Trophoblast cell (in vitro differentiated cells and primary cell): ENCODE measurements at places on chromosomes 7 and 10.

DNA sequence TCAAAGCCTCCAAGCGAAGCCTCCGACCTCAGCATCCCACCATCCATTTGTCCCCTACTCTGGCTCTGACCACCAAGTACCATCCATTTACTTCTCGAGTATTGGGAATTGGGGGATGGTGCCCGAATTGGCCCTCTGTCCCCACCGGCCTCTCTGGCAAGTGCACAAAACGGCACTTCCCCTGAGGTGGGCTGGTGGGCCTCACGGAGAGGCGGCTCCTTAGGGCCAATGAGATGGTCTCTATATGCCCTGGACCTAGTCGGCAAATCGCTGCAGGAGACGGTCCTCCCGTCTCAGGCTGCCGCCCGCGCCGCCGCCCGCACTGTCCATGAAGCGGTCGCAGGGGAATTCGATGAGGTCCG, 2.8 kb downstream of the TRIL start:
- no peak for DNase-seq

GRCh38 chr10:14244801-14245211, 85.9 kb downstream of the FRMD4A start:
- DNase-seq = peak; percentile 71

DNA sequence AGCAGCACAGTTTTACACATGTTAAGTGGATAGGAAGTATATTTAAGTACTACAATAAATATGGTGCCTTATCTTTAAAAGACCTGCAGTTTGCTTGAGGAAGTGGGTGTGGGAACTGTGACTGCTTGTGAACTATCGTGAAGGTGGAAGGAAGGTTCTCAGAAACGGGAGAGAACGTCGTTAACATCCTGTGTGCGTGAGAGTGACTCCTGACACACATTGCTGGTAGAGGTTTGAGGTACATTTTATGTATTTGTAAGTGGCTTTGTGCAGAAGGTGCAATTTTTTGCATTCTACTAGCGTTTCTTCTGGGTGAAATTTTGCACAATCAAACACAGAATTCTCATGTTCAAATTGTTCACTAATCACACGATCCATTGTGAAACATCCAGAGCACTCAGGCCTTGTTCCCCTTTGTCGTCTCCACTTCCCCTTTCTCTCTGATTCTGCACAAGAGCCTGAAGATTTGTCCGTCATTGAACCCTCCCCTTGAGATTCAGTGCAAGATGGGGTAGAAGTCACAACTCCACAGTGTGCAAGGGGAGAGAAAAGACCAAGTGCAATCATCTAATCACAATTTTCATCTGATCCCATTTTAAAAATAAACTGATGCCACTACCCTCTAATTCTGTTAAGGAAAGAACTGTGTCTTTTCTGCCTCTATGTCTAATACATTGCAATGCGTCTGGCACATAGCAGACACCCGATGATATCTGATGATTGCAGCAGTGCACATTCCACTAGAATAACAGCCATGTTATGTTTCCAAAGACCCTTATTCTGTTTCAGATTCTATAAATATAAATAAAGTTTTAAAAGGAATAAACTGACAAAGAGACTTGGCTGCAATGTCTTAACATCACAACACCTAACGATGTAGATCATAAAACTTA, 279.9 kb downstream of the NEBL start:
- DNase-seq = no peak

GRCh38 chr10:129491123-129491734, 24.2 kb downstream of the MGMT start:
- no peak for DNase-seq

- no peak for DNase-seq
These were observed 56.4 kb downstream of the STEAP1B start for GRCh38 chr7:22443370-22444180.

GRCh38 chr10:23568996-23569395, 130.1 kb downstream of the OTUD1 start:
- DNase-seq = no peak

DNA sequence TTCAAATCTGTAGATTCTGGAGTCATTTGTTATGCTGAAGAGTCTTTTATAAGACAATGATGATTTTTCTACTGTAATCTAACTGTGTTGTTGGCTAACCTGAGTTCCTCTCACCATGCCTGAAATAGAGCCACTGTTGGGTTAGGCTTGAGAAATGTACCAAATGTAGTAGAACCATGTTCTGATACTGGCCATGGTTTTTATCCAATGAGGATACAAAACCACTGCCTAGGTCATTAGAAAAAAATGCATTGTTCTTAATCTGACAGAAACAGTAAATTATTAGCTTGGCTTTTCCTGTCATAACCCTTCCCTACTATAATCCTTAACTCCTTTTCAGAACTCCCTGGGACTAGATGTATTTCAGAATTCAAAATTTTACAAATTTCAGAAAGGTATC, 86.6 kb downstream of the RAPGEF5 start:
- DNase-seq = no peak

- no peak for DNase-seq
These were observed 23.8 kb upstream of the RBM20 start for GRCh38 chr10:110620398-110620719.

DNA sequence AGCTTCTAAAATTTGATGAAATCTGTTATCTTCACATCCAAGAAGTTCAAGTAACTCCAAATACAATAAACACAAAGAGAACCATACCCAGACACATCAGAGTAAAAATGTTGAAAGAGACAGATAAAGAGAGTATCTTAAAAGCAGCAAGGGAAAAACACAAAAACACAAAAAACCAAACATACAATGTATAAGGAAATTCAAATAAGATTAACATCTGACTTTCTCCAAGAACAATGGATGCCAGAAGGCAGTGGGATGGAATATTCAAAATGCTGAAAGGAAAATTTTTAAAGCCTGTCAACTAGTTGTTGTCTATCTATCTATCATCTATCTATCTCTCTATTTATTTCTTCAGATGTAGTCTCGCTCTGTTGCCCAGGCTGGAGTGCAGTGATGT, 72.4 kb upstream of the MKLN1 start:
- no peak for DNase-seq

GRCh38 chr7:150845421-150845861, 6.9 kb upstream of the AOC1 start:
- DNase-seq = peak; percentile 75

GRCh38 chr10:114024876-114025610, 18.6 kb upstream of the ADRB1 start:
- DNase-seq = peak; percentile 35
